Upper lobe of left lung (tissue), 6 donors: ENCODE measurements at places on chromosomes 4 and X. TPM values are rescaled to one million over a fixed set of nuclear protein-coding genes. Genes with fewer than 3 reads are reported as not detected.

The ATOH1 gene
- total RNA-seq = not detected

The TMEM144 gene
- 16.7 TPM for total RNA-seq

The FMR1NB gene
- not detected for total RNA-seq

The DRD5 gene
- not detected for total RNA-seq

The MAB21L2 gene
- not detected for total RNA-seq

The NPFFR2 gene
- not detected for total RNA-seq

The HHIP gene
- total RNA-seq = 35.9 TPM

The LAMP2 gene
- 28.0 TPM for total RNA-seq

The TLR3 gene
- total RNA-seq = 13.0 TPM

DNA sequence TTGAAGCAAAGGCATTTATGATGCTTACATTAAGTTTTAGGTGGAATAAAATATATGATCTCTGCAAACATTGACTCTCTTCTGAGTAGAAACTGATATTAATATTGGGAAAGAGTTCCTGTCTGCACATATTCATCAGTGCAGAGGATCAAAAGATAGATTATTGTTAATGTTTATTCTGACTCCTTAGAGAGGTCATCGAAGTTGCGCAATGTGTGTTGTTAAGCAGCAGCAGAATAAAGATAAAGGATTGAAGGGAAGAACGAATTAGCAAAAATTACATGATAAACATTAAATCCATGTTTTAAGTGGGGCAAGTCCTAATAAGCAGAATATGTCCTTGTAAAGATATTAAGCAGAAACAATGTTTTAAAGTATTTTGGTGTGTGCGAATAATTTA, 72.6 kb upstream of the MBNL3 start:
- no peak for DNase-seq

DNA sequence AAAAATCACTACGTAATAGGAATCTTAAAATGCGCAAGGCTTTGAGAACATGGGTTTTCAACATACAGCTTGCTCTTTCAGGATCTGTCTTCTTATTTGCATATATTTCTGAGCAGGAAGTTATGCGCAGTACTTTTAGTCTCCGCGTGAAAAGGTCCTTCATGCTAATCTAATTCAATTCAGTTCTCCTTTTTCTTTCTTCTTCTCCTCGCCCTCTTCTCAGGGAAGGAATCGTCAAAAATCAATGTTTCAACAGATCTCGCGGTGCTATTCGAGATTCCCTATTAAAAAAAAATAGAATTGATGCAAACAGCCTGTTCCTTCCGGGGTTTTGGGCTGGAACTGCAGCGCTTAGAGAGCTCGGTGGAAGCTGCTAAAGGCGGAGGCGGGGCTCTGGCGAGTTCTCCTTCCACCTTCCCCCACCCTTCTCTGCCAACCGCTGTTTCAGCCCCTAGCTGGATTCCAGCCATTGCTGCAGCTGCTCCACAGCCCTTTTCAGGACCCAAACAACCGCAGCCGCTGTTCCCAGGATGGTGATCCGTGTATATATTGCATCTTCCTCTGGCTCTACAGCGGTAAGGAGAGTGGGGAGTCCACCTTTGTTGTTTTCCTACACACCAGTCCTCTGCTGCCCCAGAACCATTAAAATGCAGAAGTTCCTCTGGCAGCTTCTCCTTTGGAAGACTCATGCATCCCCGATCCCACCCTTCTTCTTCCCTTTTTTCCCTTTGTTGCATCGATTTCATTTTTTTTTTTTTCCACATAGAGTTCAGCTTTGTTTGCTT, at the start of the genes HMGN5 and SH3BGRL:
HMGN5 (minus strand) TSS at position 243 of the 785 bp plus-strand sequence. CDS start 80,364 bp downstream, outside the sequence.
SH3BGRL (plus strand) TSS at position 432 of the 785 bp plus-strand sequence; CDS start at position 531, 99 bp downstream.
- DNase-seq = no peak

GRCh38 chr4:40419231-40419912, 84.2 kb downstream of the CHRNA9 start:
- no peak for DNase-seq

GRCh38 chrX:152428120-152428519, 23.0 kb downstream of the GABRA3 start:
- no peak for DNase-seq

DNA sequence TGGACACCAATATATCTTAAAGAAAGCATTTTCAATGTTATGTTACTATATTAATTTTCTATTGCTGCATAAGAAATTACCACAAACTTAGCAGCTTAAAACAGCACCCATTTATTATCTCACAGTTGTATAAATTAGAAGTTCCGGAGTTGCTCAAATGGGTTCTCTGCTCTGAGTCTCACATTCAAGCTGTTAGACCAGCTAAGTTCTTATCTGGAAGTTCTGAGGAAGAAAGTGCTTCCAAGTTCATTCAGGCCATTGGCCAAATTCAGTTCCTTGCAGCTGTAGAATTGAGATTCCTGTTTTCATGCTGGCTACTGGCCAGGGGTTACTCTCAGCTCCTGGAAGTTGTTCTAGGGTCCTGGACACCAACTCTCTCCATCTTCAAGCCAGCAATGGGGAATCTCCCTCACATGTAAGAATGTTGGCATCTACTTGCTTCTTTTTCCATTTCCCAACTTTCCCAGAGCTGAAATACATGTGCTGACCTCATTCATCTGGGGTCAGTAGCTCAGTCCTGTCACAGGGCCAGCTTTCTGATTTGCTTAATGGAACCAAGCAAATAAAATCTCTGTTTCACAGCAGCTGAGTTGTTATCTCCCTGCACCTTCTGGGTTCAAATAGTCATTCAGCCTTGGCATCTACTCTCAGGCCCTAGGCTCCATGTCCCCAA, 99.6 kb upstream of the INTU start:
- DNase-seq = no peak

- no peak for DNase-seq
Measured at GRCh38 chr4:141246243-141246642, 25.5 kb downstream of the ZNF330 start.

DNA sequence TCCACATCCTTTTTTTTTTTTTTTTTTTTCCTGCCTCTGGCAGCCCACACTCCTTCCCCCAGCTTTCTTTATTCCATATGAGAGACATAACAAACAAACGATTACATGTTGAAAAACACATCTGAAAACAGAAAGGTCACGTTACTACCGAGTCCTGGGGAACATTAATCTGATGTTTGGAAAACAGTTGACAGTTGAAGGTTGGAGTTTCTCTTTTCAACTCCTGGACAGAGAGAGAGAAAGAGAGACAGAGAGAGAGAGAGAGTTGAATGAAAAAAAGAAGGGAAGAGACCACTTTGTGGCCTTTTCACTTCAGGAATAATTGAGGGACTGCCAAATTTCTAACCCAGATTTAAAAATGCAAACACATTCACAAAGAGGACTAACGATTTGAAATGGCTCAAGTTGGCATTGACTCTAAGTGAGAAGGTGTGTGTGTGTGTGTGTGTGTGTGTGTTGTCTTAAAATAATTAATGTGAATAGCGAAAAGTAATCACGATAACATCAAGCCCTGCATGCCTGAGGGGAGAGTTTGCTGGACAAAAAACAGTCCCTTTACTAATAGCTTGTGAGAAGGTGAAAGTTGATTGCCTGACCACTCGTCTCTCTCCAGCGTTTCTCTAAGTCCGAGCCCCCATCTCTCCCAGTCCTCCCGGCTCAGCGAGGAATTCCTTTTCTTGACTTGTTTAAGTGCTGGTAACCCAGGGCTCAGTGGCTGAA, 67.3 kb downstream of the FBXO8 start:
- no peak for DNase-seq

DNA sequence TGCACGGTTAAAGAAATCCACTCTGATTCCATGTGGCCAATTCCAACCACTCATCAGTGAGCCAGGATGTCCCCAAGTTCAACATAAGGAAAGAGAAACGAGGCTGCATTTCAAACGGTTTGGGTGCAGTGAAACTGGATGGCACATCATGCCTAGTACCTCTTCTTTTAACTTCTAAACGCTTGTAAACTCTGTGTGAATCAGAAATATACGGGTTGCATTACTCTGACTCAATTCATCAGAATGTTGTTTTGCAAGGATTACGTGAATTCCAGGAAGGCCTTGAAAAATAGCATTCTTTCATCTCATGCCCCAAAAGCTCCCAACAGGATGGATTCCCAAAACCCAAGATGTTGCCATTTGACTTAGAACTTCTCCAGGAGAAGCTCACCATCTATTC, 270.4 kb downstream of the LDB2 start:
- DNase-seq = no peak

- DNase-seq = no peak
Measured at GRCh38 chr4:9947168-9948062, 73.9 kb downstream of the SLC2A9 start.

DNA sequence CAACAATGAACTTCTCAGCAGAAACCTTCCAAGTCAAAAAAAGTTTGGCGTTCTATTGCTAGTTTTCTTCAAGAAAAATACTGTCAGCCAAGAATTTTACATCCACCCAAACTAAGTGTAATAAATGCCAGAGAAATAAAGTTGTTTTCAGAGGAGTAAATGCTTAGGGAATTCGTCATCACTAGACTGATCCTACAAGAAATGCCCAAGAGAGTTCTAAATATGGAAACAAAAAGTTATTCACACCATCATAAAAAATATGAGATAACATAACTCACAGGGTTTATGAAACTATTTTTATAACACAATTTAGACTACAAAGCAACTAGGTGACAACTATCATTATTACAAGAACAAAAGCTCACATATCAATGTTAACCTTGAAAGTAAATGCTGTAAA, 259.5 kb upstream of the GABRA2 start:
- no peak for DNase-seq

DNA sequence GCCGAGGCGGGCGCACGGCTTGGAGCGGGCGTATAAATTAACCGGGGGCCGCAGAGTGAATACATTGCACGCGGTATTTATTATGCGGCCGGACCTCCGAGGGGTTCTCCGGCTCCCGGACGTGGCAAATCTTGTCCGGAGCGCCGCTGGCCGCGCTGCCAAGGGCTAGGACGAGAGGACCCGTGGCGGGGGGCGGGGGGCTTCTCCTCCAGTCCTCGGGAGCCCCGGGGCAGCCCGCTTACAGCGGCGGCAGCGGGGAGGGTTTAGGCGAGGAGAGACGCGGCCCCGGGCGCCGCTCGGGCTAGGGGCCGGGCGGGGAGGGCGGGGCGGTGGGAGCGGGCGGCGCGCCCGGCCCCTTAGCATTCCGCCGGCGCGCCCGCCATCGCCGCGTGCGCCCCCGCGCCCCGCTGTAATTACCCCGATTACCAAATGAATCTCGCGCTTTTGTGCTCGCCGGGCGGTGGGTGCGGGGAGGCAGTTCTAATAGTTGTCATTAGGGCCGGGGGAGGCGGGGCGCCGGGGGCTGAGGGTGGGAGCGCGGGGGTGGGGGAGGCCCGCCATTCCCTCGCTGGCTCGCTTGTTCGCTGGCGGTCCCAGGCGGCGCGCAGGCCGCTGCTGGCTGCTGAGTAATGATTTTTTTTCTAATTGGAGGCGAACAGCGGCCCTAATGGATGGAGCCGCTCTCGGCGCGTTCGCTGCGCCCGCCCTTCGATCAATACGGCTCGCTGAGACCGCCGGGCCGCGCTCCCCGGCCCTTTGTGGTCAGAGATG, 276.6 kb downstream of the BCOR start:
- peak; percentile 84 for DNase-seq

- no peak for DNase-seq
Measured at GRCh38 chrX:134764202-134764785, 106.0 kb upstream of the PLAC1 start.

- DNase-seq = peak; percentile 47
Measured at GRCh38 chr4:104860238-104861123, 286.2 kb upstream of the TET2 start.

DNA sequence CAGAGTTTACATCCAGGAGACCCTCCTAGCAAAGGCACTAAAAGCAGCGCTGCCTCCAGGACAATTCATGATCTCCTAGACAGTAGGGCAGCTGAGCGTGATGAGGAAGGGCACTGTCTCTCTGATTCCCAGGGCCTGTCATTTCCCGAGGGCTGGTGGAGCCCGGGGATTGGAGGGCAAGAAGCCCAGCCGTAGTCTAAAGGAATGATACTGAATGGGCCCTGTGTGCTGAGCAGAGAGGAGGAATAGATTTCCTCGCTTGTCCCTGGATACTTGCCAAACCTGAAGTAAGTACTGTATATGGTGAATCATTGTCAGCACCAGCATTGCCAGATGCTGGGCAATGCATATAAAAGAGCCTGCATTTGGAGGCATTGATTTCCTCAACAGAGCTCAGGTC, 88.0 kb upstream of the SLITRK2 start:
- DNase-seq = no peak

GRCh38 chr4:121191361-121191760, 27.2 kb upstream of the TNIP3 start:
- no peak for DNase-seq

- no peak for DNase-seq
Measured at GRCh38 chr4:152729466-152729865, 49.7 kb upstream of the TMEM154 start.

GRCh38 chrX:13167481-13168231, 123.2 kb upstream of the FAM9C start:
- no peak for DNase-seq

- DNase-seq = no peak
Measured at GRCh38 chr4:113815826-113816225, 54.3 kb upstream of the CAMK2D start.

DNA sequence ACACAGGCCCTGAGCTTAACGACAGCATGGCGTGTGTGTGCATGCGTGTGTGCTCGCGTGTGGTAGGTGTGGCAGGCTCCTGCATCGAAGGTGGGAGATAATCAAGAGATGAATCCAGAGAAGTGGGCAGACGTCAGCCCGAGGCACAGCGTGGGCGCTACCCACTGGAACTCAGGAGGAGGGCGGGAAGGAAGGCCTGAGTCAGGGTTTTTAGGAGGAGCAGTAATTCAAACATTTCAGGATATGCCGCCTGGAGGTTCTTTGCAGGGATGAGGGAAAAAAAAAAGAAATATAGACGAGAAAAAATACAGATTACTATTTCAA, 66.3 kb upstream of the STX18 start:
- no peak for DNase-seq

- DNase-seq = no peak
Measured at GRCh38 chr4:12747154-12747553, 737.0 kb downstream of the RAB28 start.

DNA sequence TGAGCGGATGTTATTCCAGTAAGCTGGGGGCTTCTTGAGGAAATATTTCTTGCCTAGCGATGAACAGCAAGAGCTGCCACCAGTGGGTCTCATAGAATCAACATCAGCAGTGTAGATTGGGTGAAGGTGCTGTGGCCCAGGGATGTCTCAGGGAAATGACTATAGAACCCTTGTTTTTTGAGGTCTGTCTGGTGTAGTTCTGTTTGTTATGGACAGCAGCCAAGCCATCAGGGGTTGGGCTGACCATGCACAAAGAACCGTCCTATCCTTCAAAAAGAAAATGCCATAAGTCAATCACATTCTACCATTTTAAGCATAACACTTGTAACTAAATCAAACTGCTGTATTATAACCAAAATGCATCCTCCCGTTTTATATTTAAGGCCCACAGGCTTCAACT, 17.3 kb upstream of the C1GALT1C1 start:
- DNase-seq = no peak
